ENCODE measurements at places on chromosomes 12 and 14. TPM values are rescaled to one million over a fixed set of nuclear protein-coding genes. Genes with fewer than 3 reads are reported as not detected.

- H3K4me1 ChIP-seq: peaks cover 4% of the 10 kb centered on the region
- no peak for DNase-seq
- H3K36me3 ChIP-seq: no peaks in the 10 kb centered on the region
- no peak overlapping the region for H3K4me3 ChIP-seq
- no peak overlapping the region for H3K27ac ChIP-seq
Observed at GRCh38 chr12:43333644-43334043, 218.4 kb downstream of the ADAMTS20 start.

- no peak for DNase-seq
- H3K4me3 ChIP-seq: no peak overlapping the region
- peaks cover 23% of the 10 kb centered on the region for H3K27me3 ChIP-seq
- peaks cover 7% of the 10 kb centered on the region for H3K4me1 ChIP-seq
Observed at GRCh38 chr12:51512438-51512837, 78.6 kb upstream of the SCN8A start.

DNA sequence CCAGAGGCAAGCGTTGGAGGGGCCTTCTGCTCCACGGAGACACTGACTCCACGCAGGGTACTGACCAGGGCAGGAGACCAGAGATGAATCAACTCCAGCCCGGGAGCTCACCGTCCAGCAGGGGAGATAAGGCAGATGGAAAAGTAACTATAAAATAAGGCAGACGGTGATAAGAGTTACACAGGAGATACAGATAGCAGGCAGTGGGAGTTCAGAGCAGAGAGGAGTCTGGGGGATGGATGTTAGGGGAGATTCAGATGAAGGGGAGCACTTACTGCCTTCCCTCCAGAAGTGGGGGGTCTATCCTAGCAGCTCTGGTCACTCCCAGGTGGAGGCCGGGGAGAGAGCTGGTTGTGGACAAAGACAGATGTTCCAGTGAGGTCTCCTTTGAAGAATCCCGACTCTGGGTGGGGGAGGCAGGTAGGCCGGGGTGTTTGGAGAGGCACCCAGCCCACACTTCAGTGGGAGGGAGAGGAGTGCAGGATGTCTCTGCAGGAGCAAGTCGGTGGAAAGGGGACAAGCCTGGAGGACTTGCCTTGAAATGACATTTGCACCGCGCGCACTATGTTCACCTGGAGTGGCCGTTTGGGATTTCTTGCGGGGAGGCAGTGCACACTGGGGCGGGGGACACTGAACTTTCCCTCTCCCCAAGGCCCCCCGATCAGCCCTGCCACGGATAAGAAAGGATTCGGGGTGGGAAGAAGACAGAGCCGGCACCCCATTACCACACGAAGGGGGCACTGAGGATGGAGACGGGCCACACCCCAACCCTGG lies 1.2 kb downstream of the PITPNM2 start:
- H3K27ac ChIP-seq: peak overlapping the region; percentile 89
- H3K27me3 ChIP-seq: peaks cover 16% of the 10 kb centered on the region
- peaks cover 19% of the 10 kb centered on the region for H3K36me3 ChIP-seq
- H3K4me3 ChIP-seq: peak overlapping the region; percentile 89

GRCh38 chr12:131921866-131922769 lies 7.0 kb upstream of the PUS1 start:
- H3K27me3 ChIP-seq: no peaks in the 10 kb centered on the region
- no peak overlapping the region for H3K27ac ChIP-seq
- H3K4me3 ChIP-seq: no peak overlapping the region
- no peaks in the 10 kb centered on the region for H3K36me3 ChIP-seq
- H3K4me1 ChIP-seq: no peaks in the 10 kb centered on the region

GRCh38 chr14:102900631-102901571 lies 21.6 kb upstream of the AMN start:
- no peak for DNase-seq
- peaks cover 23% of the 10 kb centered on the region for H3K4me1 ChIP-seq
- peak overlapping the region; percentile 72 for H3K27ac ChIP-seq
- no peak overlapping the region for H3K4me3 ChIP-seq

DNA sequence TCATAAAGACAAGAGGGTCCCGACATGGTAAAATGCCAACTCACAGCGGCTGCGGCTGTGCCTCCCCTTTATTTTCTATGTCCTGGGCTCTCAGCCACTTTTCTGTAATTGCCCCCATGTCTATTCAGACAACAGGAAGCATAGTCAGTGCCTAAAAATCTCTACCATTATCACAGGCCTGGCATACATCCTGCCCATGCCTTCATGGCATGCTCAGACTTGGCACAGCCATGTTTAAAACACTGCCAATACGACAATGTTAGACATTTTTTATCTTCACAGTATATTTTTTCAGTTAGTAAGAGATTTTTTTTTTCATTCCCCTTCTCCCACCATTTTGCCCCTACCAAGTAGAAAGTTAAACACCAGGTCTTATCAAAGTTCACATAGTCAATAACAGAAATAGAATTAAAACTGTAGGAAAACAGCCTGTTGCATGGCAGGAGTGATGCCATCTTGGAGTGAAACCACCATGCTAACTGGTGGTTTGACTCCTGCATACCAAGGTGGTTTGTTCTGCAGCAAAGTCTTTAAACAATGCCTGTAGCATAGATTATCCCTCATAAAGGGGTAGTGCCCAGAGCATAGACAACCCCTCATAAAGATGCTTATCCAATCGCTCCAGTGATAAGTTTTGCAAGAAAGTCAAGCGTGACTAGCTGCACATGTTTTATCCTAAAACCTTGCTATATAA lies 18.9 kb upstream of the CERS5 start:
- H3K27me3 ChIP-seq: no peaks in the 10 kb centered on the region
- DNase-seq: no peak
- no peak overlapping the region for H3K4me3 ChIP-seq

DNA sequence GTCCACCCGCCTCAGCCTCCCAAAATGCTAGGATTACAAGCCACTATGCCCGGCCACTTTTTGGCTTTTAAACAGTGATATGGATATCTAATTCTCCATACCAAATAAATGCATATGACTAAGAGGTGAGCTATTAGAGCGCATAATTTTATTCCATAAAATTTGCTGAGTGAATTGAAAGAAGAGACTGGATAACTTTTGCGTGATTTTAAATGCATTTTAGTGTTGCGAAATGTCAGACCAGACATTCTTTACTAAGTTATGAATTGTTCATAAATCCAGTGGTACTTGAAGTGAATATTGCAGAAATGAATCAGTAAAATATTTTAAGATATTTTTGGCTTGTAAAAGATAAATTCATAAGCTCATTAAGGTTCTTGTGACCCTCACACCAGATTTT lies 50.9 kb upstream of the DIP2B start:
- H3K27me3 ChIP-seq: no peaks in the 10 kb centered on the region
- peaks cover 6% of the 10 kb centered on the region for H3K4me1 ChIP-seq
- DNase-seq: no peak
- H3K36me3 ChIP-seq: peaks cover 25% of the 10 kb centered on the region
- H3K4me3 ChIP-seq: no peak overlapping the region
- H3K27ac ChIP-seq: no peak overlapping the region

- H3K36me3 ChIP-seq: no peaks in the 10 kb centered on the region
- H3K4me1 ChIP-seq: no peaks in the 10 kb centered on the region
- DNase-seq: no peak
- H3K4me3 ChIP-seq: no peak overlapping the region
- no peak overlapping the region for H3K27ac ChIP-seq
Observed at GRCh38 chr14:78836777-78837176, 666.6 kb downstream of the NRXN3 start.

DNA sequence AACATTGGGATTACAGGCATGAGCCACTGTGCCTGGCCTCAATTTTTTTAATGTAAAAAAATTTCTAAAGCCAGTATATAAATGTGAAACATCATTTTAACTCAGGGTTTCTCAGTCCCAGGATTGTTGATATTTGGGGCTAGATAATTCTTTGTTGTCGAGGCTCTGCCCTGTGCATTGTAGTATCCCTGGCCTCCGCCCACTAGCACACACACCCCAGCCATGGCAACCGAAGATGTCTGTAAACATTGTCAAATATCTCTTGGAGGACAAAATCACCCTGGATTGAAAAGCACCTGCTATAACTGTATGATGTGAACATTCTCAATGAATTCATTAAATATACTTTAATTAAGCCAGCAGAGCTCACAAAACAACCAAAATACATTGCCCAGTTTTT lies 8.4 kb upstream of the CIT start:
- H3K36me3 ChIP-seq: no peaks in the 10 kb centered on the region
- H3K4me1 ChIP-seq: no peaks in the 10 kb centered on the region
- H3K27me3 ChIP-seq: peaks cover 30% of the 10 kb centered on the region
- H3K27ac ChIP-seq: no peak overlapping the region

- H3K4me1 ChIP-seq: no peaks in the 10 kb centered on the region
- H3K36me3 ChIP-seq: no peaks in the 10 kb centered on the region
- no peak overlapping the region for H3K27ac ChIP-seq
- DNase-seq: no peak
- H3K4me3 ChIP-seq: no peak overlapping the region
Observed at GRCh38 chr14:44453433-44454171, 53.5 kb downstream of the FSCB start.

- no peaks in the 10 kb centered on the region for H3K4me1 ChIP-seq
- H3K27ac ChIP-seq: no peak overlapping the region
- no peaks in the 10 kb centered on the region for H3K27me3 ChIP-seq
Observed at GRCh38 chr12:90945070-90945649, 9.8 kb downstream of the CCER1 start.

DNA sequence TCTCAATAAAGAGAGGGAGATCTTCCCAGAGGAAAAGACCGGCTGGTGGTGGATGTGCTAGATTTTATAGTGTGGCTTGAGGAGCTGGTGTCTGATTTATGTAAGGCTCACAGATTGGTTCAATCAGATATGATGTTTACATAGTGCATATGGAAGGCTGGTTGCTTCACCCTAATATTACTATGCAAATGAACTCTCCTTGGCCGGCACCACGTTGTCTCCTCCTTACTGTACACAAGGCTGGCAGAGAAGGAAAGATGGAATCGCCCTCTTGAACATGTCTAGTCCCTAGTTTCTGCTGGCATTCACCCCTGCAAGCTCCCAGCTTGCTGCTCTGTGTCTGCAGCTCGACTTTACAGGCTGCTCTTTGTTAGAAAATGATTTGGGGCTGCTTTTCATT lies 8.9 kb downstream of the FAM186A start:
- peaks cover 5% of the 10 kb centered on the region for H3K27me3 ChIP-seq
- no peak overlapping the region for H3K27ac ChIP-seq
- H3K36me3 ChIP-seq: no peaks in the 10 kb centered on the region

DNA sequence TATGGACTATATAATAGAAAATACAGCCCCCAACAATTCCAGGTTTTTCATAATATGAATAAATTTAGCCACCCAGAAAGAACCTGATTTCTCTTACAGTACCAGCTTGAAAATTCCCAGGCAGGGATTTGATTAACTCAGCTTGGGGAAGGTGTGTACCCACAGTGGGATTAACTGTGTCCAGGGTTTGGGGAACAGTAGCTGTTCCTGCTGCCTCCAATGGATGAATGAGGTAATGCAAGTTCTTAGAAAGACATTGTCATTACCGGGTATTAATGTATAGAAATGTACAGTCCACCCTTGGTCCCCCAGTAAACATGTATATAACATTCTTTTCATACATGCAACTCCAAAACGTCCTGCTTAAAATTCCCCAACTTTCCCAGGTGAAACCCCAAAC lies 115.6 kb downstream of the LRIG3 start:
- H3K4me3 ChIP-seq: no peak overlapping the region
- H3K4me1 ChIP-seq: no peaks in the 10 kb centered on the region
- no peak for DNase-seq
- H3K36me3 ChIP-seq: no peaks in the 10 kb centered on the region
- H3K27ac ChIP-seq: no peak overlapping the region
- H3K27me3 ChIP-seq: no peaks in the 10 kb centered on the region

ATP5F1B gene
- 714 TPM for total RNA-seq

ADAMTS20 gene
- not detected for total RNA-seq

ACSM4 gene
- not detected for total RNA-seq

BHLHE41 gene
- total RNA-seq: not detected

OR4K13 gene
- not detected for total RNA-seq

SLCO1B1 gene
- total RNA-seq: not detected

All from activated T-helper 1 cell treated with anti-CD3 and anti-CD28 coated beads, Interleukin-12 subunit alpha, Interleukin-12 subunit beta, Interleukin-2, Interleukin-4 antibody, amounts not matched to agents 30 ng/mL and 10 ng/mL and 1 ng/mL, durations not matched to agents 14 hours and 24 hours and 36 hours (primary cell).